Pancreas (tissue), 10 donors: ENCODE measurements at places on chromosomes 4 and X. TPM values are rescaled to one million over a fixed set of nuclear protein-coding genes. Genes with fewer than 3 reads are reported as not detected.

- peak; percentile 97 for DNase-seq
Observed at GRCh38 chr4:54233277-54233696, 4.2 kb downstream of the PDGFRA start.

GRCh38 chrX:23764188-23764984 lies 18.6 kb upstream of the SAT1 start:
- no peak for DNase-seq

DNA sequence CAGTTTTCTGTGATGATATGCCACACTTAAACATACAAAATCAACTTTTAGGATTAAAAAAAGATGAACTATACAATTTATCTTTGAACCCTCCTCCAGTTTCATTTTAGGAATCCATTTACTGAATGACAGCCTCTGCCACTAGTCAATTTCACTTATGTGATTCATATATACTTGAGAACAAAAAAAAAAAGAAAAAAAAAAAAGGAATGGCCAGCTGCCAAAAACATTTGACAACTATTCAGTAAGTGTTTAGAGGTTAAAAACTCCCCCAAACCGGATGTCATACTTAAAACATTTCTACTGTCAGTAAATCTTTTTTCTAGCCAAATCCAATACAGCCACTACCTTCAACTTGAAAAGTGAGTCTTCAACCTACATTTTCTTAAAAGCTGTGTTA lies 266.7 kb upstream of the MAGEB2 start:
- DNase-seq, result no peak

DNA sequence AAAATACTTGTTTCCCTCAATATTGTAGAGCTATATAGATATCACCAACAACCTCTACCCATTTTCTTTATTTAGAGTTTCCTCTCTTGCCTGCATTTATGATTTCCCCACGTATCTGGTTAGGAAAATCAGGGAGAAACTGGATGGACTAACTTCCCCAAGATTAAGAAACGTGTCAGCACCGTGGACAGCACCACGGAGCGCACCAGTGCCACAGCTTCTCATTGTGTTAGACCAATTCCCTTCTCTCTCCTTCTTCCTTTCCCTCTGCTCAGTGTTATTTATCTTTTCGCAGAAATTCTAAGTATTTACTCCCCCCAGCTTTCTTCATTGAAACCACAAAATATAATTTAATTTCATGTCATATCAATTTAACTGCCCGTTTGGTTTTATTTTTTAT lies 568.6 kb upstream of the BOD1L1 start:
- peak; percentile 32 for DNase-seq

- no peak for DNase-seq
Observed at GRCh38 chr4:10664408-10664807, 20.2 kb downstream of the CLNK start.

Gene MAGED2
- total RNA-seq, result 25.9 TPM

GRCh38 chr4:42080306-42080705 lies 72.1 kb downstream of the BEND4 start:
- no peak for DNase-seq

Gene NPY1R
- total RNA-seq, result 2.4 TPM

GRCh38 chr4:128310266-128310697 lies 22.7 kb upstream of the PGRMC2 start:
- DNase-seq, result peak; percentile 33

- no peak for DNase-seq
Observed at GRCh38 chr4:185472103-185472542, 590 bp upstream of the CCDC110 start.

- DNase-seq, result peak; percentile 29
Observed at GRCh38 chr4:147924604-147925412, 192.9 kb downstream of the ARHGAP10 start.

Gene XAGE1A
- not detected for total RNA-seq

GRCh38 chr4:140163029-140163810 lies 9.2 kb upstream of the MAML3 start:
- no peak for DNase-seq

DNA sequence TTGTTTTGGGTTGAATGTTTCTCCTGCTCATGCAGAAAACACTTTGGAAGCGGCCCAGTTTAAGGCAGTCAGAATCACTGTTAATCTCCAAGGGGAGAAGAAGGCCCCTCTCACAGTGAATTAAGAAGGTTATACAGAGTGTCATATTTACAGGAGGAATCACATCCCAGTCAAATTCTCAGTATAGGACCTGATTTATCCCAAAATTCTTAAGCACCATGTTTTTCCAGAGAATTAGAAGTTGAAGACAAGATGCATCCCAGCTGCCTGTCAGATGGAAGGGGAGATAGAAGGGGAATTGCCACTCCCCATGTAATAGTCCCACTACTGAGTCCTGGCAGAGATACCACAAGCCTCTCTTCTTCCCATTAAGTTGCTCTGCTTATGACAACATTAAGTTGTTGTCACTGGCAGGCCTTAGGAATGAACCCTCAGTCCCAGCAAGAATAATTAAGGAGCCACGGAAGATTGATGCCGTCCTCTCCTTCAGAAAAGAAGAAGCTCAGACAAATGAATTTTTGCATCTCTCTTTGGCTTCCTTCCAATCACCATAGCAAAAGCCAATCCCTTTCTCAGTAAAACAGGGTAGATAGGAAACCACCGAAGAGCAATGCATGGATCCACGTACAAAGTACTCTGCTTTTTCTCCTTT lies 138.4 kb downstream of the LDB2 start:
- no peak for DNase-seq

DNA sequence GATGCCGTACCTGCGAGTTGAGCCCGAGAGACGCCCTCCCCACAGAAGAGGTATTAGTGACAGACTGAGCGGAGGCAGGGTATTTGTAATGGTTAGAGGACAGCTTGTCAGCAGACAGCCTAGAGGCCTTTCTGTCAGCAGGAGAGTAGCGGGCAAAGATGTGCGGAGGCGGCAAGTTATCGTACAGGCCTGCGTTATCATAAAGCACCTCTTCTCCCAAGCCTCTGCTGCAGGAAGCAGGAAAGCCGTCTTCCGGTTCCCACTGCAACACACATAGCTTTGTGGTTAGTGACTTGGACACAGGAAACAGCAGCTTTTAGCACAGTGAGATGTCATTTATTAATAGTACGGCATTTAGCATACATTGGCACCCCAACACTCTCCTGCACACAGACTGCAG lies 158.3 kb downstream of the AFAP1 start:
- no peak for DNase-seq

DNA sequence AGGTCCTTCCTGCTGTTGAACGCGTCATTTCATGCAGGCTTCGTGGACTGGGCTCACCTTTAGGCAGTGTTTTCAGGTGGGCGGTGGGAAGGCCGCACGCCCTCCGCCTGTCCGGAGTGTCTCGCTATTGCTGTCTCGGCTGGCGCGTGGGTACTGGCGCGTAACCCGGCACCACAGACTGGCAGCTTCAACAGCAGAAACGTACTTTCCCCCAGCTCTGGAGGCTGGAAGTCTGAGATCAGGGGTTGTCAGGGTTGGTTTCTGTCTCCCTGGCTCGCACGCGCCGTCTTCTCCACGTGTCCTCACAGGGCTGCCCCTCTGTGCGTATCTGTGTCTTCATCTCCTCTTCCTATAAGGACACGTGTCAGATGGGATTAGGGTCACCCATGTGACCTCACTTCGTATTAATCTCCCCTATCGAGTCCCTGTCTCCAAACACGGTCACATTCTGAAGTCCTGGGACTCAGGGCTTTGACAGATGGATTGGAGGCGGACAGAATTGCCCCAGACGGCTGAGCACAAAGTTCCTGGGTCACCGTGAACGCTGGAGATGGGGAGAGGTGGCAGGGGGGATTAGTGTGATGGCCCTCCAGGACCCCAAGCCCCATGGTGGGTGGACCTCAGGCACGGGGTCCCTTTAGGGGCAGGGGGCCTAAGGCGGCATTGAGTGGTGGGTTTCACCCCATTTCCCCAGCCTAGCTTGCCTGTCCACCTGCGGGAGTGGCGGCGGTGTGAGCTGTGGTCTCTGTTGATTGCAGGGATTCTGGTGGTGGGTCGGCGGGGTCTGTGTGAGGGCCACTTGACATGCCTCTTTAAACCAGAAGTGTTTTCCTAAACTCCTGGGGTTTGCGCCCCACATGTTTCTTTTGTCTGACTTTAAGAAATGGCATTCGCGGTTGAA lies 83.4 kb upstream of the LRPAP1 start:
- DNase-seq, result no peak

DNA sequence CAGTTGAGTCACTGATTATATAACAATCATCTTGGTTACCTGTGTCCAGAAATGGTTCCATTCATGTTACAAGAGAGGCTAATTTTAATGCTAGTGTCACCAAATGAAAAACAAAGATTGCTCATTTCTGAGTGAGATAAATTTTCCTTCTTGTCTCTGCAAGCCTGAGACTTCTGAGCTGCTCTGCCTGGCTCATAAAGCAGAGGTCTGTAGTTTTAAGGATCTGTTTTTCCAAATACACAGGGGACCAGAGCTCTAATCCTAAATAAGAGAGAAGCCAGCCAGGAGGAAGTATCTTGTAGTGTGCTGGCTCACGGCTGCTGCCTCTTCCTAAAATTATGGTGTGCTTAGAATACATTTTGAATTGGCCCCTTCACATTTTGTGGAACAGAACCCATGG lies 42.6 kb downstream of the CLDN34 start:
- no peak for DNase-seq

DNA sequence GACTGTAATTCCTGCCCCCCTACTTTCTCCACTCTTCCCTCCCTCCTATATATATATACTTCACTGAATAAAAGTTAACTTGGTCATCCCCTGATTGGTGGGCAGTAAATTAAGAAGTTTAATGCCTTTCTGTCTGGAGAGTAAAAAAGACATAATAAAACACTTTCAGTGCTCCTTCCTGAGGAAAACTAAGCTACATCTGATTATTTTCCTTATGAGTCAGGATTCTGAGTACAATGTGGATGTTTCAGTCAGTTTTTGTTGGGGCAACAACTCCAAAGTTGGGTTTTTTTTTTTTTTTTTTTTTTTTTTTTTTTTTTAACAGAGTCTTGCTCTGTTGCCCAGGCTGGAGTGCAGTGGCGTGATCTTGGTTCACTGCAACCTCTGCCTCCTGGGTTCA lies 22.0 kb upstream of the SUPT20HL2 start:
- no peak for DNase-seq

DNA sequence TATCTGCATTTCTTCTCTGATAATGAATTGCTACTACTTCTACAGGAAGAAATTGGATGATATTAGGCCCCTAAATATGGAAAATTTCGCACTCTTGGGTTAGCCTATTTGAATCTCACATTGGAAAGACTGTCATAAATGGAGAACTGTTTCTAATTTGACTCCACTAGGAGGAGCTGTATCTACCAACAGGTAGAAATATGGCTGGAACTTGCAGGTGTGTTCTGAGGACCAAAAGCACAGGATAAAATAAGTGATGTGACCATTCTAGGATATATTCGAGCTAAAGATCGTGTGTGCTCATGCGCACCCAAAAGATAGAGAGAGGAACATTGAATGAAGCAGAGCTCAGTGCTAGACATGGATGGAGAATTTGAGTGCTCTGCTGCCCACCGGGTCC lies 4.8 kb upstream of the NKAP start:
- no peak for DNase-seq

GRCh38 chr4:123809864-123810263 lies 413.3 kb downstream of the SPRY1 start:
- DNase-seq, result no peak

- DNase-seq, result no peak
Observed at GRCh38 chr4:7727749-7728148, 211.9 kb downstream of the AFAP1 start.

DNA sequence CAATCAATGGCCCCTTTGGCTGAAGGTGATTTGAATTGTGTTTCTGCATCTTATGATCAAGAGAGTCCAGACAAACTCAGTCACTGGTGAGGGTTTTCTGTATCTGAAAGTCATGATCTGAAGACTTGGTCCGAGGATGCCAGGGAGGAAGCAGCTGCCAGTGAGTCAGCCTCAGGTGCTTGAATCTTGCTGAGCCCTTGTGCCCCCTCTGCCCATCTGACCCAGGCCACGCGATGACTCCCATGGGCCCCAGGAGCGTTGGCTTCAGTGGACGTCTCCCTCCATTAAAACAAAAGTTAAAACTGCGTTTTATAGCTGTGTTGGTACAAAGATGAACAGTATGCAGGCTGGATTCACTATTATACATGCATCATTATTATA lies 62.0 kb downstream of the HTRA3 start:
- no peak for DNase-seq

DNA sequence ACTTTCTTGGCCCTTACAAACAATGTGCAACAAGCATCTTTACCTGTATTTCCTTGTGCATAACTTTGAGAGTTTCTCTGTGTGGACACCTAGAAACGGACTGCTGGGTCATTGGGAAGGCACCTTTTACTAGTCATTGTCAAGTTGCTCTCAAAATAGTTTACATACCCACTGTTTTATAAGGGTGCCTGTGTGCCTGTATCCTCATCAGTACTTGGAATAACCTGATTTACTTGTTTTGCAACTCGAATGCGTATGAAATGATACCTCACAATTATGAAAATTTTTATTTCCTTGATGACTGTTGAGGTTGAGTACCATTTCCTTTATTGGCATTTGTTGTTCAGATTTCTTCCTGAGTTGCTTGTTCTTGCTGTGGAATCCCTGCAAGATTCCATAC lies 150.8 kb downstream of the STIM2 start:
- no peak for DNase-seq

DNA sequence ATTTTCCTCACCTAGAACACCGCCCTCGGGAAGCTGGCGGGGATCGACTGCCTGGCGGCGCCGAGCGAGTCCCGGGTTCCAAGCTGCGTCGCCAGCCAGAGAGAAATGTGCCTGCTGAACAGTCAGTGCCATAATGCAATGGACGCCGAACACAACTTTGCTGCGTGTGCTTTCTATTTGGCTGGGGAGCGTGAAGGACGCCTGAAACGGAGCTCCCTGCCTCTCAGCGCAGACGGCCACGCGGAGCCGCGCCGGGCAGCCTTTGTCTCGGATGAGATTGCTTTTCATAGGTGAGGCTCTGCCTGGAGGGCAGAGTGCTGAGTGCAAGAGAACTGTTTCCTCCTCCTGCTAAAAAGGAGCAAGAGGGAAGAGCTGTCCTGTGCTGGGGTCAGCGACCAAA lies 107.7 kb upstream of the BCOR start:
- DNase-seq, result no peak

DNA sequence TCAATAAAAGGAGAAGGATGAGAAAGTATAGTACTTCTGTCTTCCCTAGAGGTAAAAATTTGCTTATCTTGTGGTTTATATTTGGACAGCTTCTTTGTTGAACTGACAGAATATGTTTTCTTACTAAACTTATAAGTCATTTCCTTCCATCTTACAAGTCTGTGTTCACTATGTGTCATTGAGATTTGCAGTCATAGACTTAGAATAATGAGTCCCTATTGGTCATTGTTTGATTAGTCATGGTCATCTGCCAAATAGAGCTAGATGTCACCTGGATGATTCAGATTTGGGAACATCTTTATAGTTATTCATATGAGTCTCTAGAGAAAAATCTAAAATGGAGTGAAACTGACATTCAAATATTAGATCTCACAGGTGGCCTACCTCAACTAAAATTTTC lies 51.5 kb downstream of the SPATA18 start:
- DNase-seq, result no peak

Gene GAGE12F
- not detected for total RNA-seq

- no peak for DNase-seq
Observed at GRCh38 chrX:35285289-35285962, 342.8 kb downstream of the FAM47B start.
